ENCODE measurements at places on chromosomes 1 and 21. TPM values are rescaled to one million over a fixed set of nuclear protein-coding genes. Genes with fewer than 3 reads are reported as not detected.

MR1 gene
- 19.8 TPM for total RNA-seq

SYCP1 gene
- not detected for total RNA-seq

RIPK4 gene
- 0.30 TPM for total RNA-seq

DNA sequence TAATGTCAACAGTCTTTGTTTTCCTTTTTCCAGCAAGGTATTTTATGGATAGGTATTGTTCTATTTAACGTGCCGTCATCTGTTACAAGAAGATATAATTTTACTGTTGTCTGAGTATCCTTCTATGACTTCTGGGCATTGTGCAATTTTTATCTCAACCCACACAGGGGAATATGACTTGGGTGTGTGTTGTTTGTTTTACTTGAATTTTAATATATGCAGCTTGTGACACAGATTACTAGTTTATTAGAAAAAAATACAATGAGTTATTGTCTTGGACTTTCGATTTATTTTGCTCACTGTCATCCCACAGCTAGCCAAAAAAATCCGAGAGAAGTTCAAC lies 111.9 kb downstream of the CACHD1 start:
- DNase-seq: no peak

DNA sequence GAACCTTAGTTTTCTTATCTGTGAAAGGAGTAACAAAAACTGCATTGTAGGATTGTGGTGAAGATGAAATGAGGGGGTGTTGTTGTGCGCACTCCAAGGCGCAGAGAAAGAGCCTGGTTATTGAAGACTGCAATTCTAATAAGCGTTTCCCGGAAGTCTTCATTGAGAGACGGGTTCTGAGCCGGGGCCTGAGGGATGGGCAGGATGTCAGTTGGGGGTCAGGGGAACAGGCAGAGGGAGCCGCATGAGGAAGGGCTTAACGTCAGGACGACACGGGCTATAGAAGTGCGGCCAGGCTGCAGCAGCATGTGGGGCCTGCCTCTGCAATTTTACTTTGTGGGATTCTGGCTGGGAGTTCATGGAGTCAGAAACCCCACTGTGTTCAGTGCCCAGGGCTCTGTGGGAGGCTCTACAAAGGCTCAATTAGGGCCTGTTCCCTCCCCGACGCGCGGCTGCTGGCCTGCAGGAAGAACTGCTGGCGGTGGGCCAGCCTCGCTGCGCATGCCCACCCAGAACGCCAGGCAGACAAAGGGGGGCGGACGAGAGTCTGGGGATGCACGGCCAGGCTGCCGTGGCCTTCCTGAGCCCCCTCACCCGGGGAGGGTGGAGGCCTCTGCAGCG lies 20.7 kb downstream of the TRIM62 start:
- DNase-seq: no peak

DNA sequence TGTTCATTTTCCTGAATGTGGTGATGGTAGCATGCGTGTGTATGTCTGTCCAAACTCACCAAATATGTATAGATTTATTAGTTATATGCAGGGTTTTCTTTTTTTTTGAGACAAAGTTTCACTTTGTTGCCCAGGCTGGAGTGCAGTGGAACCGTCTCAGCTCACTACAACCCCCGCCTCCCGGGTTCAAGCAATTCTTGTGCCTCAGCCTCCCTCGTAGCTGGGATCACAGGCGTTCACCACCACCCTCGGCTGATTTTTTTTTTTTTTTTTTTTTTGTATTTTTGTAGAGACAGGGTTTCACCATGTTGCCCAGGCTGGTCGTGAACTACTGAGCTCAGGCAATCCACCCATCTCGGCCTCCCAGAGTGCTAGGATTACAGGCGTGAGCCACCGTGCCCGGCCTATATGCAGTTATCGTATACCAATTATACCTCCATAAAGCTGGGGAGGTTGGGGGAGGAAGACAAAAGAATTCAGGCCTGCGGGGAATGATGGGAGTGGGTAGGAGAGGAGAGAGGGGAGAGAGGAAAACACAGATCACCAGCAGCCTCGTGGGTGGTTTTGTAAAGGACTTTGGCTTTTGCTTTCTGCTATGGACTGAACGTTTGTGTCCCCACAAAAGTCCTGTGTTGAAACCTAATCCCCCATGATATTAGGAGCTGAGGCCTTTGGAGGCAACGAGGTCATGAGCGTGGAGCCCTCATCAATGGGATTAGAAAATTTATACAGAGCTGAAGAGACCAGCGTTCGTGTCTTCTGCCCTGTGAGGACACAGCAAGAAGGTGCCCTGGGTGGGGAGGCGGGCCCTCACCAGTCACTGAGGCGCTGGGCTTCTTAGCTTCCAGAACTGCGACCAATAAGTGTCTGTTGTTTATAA lies 4.4 kb upstream of the HNRNPU start:
- DNase-seq: no peak

All from naive thymus-derived CD4-positive, alpha-beta T cell (primary cell).